Muscle of arm (tissue), 14 donors: ENCODE measurements at places on chromosomes 1 and 21.

- no peak for DNase-seq
These were observed 89.5 kb downstream of the OLFM3 start for GRCh38 chr1:101907264-101907663.

DNA sequence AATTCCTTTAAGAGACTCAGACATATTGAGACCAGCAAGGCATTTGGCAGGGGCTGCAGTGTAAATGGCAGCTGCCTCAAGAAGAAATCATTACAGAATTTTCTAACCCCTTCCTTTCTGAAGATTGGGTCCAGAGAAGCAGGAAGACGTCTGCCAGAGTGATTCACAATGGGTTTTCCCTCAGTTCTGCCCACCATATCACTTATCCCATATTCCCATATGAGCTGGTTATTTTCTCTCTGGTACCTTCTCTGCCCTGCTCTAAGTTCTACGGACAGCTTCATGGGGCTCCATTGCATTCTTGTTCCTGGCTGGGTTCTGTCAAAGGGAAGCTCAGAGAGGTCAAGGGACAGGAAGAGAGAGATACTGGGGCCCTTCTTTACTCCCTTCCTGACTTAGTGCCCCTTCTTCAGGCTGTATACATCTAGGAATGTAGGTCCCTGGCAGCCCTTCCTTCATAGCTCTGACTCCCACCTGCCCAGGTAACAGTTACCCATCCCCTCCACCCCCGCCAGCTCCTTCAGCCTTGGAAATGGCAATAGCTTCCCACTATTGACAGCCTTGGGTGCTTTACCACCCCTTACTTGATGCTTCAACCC is 420.6 kb upstream of the DAB1 start:
- DNase-seq: no peak

DNA sequence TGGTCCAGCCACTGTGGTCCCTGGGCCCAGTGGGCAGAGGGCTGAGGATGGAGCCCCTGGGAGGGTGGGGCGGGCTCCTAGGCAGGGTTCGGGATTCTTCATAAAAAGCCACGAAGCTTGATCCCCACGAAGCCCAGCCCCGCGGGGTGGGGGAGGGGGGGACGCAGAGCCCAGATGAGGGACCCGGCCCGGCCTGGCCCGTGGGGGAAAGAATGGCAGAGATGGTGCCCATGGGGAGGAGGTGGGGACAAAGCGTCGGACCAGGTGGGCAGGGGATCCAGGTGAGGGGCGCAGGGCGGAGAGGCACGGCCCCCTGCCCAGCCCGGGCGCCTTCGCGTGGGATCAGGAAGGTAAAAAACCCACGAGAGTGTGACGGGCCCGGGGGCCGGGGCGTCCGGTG is 6.0 kb upstream of the SMIM12 start:
- DNase-seq: no peak

DNA sequence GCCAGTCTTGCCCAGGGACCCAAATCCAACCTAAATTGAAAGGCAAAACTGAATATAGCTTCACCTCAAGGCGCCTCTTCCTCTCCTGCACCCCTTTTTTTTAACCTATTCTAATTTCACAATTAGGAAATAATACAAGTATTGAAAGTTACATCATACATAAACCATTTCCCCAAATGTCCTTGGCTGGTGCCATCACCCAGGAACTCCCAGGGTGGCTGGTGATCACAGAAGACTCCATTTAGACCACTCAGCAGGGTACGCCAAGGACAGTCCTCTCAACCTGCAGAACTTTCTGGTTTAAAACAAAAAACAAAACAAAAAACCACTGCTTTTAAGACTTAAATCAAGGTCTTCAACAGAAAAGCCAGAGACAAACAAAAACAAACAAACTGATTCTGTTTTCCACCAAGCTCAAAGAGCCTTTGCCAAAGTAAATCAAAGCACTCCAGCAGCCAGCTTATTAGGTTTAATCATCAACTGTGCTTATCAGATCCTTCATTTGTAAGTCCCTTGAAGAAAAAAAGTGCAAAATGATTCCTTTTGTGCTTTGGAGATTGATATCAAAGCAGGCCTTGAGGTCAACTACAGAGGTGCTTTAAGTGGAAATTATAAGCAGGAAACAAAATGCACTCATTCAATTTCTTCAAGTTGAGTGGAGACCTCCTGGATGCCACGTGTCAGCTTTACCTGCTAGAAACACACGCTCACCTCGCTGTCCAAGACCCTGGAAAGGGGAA is 113.0 kb downstream of the ETS2 start:
- no peak for DNase-seq

GRCh38 chr21:41601573-41602368 is 93.8 kb upstream of the TMPRSS2 start:
- peak; percentile 26 for DNase-seq

DNA sequence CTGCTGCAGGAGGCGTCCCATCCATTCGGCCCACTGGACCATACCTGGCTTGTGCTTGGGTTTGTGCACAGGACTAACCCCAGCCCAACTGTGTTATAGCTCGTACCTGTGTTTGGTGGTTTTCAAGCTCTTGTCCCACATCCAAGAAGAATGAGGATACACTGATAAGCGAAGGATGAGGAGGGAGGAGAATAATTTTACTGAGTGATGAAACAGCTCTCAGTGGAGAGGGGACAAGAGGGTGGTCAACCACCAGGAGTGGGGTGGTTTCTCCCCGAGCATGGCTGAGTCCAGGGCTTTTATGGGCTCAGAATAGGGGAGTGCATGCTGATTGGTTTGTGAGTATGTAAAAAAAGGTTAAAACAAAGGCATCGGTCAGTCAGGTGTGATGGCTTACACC is 12.1 kb upstream of the USP48 start:
- no peak for DNase-seq

GRCh38 chr1:2530513-2531361 is 674 bp upstream of the HES5 start:
- no peak for DNase-seq

DNA sequence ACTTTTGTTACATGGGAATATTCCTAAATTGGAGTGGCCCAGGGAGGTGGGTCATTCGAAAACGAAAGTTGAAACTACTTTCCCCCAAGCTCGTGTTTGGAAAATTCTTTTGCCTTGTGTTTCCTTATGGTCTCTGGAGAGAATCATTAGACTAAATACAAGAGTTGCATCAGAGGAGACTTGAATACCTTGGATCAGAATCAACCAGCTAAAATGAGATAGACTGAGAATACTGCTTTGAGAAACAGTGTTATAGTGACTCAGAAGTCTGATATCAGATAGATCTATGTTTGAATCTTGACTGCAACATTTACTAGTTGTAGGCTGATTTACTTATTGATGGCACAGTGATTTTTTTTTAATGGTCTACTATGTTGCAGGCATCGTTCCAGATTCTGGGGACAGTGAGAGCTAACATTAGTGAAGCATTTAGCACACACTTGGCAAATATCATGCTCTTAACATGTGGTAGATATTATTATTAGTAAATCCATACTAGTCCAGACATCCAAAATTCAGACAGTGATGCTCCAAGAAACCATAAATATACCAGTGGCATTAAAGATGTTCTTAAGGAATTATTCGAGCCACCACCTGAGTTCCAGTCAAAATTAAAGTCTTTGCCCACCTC is 12.9 kb upstream of the ACTN2 start:
- DNase-seq: no peak

DNA sequence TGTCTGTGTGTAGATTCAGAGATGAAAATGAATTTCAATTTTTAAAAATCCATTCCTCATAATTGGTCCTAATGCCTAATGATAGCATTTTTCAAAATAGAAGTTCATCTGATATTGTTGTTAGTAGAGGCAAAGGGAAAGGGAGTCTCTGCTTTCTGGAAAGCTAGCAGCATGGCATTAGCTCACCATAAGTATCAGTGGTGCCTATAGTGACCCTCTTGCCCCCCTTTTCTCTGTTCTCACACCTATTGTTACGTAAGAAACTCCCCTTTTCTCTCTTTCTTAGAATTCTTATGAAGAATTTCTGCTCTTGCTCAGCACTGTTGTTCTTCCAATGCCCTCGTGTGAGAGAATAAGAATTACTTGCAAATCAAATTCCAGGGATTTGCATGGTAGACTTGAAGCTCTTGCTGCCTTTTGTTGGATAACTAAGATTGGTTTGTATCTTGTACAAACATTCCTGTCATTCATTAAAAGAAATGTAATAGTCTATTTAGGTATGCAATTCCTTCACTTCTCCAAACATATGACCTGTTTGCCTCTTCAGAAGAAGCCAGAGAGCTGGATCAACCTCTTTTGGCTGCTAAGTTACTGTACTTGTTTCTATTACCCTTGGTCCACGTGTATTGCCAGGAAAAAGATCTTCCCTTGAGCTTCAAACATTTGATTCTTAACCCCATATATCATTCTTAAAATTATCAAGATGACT is 69.2 kb upstream of the MAGI3 start:
- no peak for DNase-seq

- DNase-seq: no peak
These were observed 12.7 kb upstream of the TSNAX start for GRCh38 chr1:231515748-231516147.

- no peak for DNase-seq
These were observed 71.0 kb upstream of the ACTRT2 start for GRCh38 chr1:2949966-2950925.

DNA sequence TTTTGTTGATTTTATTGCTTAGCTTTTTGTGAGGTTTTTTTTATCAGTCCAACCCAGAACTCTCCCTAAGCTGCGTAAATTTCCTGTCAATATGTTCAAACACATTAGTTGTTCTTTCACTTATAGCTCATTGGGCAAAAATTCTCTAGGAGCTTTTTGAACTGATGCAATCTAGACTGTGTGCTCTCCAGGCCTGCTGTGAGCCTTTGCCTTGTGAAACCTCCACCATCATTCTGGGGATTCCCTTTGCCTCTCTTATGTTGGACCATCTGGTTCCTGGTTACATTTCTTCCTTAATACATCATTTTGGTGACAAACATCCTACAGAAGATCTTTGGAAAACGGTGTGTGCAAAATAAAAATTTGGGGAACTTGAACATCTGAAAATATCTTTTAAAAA is 247.2 kb downstream of the LRRC7 start:
- DNase-seq: no peak

GRCh38 chr1:157178490-157178889 is 40.3 kb upstream of the ETV3 start:
- no peak for DNase-seq

- no peak for DNase-seq
These were observed 27.5 kb upstream of the IGSF21 start for GRCh38 chr1:18079941-18080735.

- DNase-seq: no peak
These were observed 1.7 kb downstream of the TIAM1 start for GRCh38 chr21:31342348-31342747.

GRCh38 chr1:234409328-234409727 is 36.1 kb downstream of the COA6 start:
- no peak for DNase-seq

- DNase-seq: no peak
These were observed 12.0 kb downstream of the TMEM81 start for GRCh38 chr1:205072286-205072685.

GRCh38 chr1:80799457-80799856 is 1001.3 kb upstream of the ADGRL2 start:
- DNase-seq: no peak

DNA sequence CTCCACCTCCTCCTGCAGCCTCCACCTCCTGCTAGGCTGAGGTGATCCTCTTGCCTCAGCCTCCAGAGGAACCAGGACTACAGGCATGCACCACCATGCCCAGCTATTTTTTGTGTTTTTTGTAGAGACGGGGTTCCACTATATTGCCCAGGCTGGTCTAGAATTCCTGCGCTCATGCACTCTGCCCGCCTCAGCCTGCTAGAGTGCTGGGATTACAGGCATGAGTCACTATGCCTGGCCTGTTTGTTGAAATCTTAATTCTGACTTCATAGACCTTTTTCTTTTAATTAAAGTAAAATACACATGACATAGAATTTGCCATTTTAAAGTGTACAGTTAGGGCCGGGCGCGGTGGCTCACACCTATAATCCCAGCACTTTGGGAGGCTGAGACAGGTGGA is 42.7 kb downstream of the FAAP20 start:
- DNase-seq: no peak

GRCh38 chr1:22711591-22712501 is 1.2 kb downstream of the EPHB2 start:
- no peak for DNase-seq

- no peak for DNase-seq
These were observed 35.6 kb downstream of the GPA33 start for GRCh38 chr1:167054531-167054930.

DNA sequence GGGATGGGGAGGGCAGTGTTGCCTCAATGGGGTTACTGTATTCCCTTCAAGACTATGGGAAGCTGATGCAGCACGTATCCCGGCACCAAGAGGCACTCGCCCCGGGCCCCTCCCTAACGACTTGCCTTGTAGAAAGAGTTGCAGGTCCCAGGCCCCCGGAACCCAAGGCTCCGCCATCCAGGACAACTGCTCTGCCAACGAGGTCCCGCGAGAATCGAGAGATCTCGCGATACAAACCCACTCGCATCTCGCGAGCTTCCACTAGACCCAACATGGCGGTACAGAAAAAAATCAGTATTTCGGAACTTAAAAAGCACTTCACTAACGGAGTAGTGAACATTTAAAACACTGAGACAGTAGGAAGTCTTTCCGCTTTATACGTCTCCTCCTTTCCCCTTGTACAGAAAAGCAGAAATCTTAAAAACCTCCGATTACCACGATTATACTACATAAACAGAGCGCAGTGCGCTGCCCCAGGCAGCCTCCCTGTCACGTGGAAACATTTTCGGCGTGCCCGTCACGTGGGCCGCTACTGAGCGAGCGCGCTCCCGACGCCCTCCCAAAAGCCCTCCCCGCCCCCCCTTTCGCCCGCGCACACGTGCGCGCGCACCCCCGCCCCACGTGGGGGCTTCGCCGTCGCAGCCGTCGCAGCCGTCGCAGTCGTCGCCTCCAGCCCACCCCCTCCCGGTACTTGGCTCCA is at the start of gene ZZZ3:
Gene ZZZ3, minus strand, starts transcription at position 199 of the 700 bp plus-strand sequence. CDS start 49,304 bp downstream, outside the sequence.
- peak; percentile 97 for DNase-seq

GRCh38 chr21:38847556-38847955 is 41.8 kb downstream of the ETS2 start:
- DNase-seq: no peak

DNA sequence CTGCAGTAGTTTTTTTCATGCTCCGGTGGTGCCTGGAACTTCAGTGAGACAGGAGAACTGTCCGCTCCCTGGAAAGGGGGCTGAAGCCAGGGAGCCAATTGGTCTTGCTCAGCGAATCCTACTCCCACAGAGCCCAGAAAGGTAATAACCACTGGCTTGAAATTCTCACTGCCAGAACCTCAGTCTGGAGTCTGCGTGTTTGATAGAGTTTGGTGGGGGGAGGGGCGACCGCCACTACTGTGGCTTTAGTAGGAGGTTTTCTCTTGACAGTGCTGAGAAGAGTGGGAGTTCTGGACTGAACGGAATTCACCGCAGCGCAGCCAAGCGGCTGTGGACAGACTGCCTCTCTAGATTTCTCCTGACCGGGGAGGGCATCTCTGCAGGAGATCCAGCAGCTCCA is 8.0 kb upstream of the OR2M3 start:
- DNase-seq: no peak

- no peak for DNase-seq
These were observed 208.8 kb downstream of the KIF26B start for GRCh38 chr1:245363461-245364200.
